Neural progenitor cell (in vitro differentiated cells): ENCODE measurements at places on chromosomes 5 and 9. TPM values are rescaled to one million over a fixed set of nuclear protein-coding genes. Genes with fewer than 3 reads are reported as not detected.

DNA sequence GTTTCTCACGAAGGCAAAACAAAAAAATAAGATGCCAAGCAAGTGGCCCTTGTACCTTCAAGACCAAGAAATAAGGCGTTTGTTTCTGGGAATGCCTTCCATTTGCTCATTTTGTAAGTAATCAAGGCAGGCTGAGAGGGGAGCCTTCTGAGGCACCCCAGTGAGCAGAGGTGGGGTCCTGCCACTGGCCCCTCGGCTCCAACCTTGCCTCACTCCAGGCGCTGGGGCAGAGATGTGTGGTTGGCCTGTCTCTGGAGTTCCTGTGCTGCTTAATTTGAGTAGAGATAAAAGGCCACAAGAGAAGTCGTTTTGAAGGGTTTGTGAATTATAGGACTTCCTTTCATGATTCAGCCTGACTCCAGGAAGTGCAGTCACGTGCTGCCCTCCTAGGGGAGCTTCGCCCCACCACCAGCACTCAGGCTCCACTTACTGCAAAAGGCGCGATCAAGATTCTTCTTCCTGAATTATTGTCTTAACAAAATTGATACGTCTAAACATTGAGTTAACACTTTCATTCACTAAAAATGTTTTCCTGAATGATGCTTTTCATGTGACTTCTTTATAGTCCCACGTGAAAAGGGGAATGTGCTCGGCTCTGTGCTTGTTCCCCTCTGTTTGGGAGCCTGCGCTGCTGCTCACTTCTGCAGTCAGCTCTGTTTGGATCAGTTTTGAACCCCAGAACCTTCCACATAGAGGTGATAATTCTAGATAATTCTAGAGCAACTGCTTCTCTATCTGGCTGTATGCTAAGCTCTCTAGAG, 13.7 kb downstream of the SYK start:
- H3K27me3 ChIP-seq, result peaks cover 68% of the 10 kb centered on the region
- H3K36me3 ChIP-seq, result no peaks in the 10 kb centered on the region
- H3K4me3 ChIP-seq, result no peak overlapping the region
- peaks cover 10% of the 10 kb centered on the region for H3K4me1 ChIP-seq

DNA sequence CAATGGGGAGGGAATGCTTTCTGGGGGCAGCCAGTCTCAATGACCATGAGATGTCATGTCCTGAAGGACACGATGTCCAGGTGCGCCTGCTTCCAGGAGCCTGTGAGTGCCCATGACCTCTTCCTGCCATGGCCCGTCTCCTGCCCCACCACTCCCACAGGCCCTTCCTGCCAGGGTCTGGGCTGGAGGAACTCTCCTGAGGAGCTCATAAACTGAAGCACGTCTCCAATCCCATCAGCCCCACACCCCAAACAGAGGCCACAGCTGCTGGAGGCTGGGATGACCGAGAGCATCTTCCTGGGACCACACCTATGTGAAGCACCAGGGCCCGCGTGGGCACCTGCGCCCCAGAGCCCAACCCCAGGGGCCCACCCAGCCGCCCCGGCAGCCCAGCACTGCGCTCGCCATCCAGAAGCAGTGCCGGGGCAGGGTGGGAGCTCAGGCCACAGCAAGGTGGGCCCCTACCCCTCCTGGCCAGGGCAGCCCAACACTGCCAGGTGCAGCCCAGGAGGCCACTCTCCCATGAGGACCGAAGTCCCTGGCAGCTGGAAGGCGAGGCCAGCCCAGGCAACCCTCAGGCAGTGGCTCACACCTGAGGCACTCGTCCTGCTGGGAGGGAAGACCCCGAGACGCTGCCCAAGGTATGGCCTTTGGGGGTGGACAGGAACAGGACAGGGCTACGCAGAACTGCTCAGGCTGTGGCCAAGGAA, 53.9 kb upstream of the UBAC1 start:
- no peaks in the 10 kb centered on the region for H3K27me3 ChIP-seq
- no peak overlapping the region for H3K27ac ChIP-seq
- H3K36me3 ChIP-seq, result no peaks in the 10 kb centered on the region
- H3K4me3 ChIP-seq, result no peak overlapping the region
- peaks cover 16% of the 10 kb centered on the region for H3K4me1 ChIP-seq
- DNase-seq, result no peak

DNA sequence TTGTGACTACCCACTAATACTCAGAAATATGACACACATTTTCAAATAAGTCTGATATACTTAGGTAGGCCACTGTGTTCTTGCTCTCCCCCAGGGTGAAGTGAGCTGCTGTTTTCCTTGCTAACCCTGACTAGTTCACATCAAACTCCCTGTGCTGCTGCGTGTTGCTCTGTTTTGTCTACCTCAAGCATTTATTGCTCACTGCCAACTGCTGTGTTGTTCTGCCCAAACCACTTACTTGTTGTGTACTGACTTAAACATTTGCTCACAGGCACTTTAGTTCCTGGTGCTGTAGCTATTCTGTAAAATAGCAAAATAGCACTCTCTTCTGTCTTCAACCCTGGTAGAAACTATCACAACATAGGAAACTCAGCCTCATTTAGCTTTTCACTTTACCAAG, 255.7 kb downstream of the HCN1 start:
- no peak for DNase-seq
- H3K27ac ChIP-seq, result no peak overlapping the region

- H3K27me3 ChIP-seq, result no peaks in the 10 kb centered on the region
- no peak overlapping the region for H3K4me3 ChIP-seq
- no peaks in the 10 kb centered on the region for H3K36me3 ChIP-seq
These were observed 35.3 kb upstream of the RNF20 start for GRCh38 chr9:101498323-101498722.

DNA sequence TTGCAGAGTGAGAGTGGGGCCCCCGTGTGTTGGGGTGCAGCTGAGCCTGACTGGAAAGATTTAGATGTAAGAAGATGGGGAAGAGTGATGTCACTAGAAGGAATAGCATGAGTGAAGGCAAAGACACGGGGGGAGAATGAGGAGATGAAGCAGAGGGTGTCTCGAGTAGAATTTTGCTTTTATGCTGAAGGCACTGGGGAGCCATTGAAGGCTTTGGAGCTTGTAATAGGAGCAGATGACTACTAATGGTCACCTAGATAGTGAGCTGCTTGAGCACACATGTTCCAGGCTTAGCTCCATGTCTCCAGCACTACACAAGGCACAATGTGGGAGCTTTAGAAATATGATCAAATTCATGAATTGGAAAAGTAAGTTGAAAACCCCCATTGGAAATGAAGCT, 32.1 kb downstream of the COL15A1 start:
- H3K4me1 ChIP-seq, result peaks cover 33% of the 10 kb centered on the region
- H3K4me3 ChIP-seq, result no peak overlapping the region

- H3K4me1 ChIP-seq, result no peaks in the 10 kb centered on the region
- no peak for DNase-seq
These were observed 366.4 kb downstream of the PSAT1 start for GRCh38 chr9:78663369-78663768.

DNA sequence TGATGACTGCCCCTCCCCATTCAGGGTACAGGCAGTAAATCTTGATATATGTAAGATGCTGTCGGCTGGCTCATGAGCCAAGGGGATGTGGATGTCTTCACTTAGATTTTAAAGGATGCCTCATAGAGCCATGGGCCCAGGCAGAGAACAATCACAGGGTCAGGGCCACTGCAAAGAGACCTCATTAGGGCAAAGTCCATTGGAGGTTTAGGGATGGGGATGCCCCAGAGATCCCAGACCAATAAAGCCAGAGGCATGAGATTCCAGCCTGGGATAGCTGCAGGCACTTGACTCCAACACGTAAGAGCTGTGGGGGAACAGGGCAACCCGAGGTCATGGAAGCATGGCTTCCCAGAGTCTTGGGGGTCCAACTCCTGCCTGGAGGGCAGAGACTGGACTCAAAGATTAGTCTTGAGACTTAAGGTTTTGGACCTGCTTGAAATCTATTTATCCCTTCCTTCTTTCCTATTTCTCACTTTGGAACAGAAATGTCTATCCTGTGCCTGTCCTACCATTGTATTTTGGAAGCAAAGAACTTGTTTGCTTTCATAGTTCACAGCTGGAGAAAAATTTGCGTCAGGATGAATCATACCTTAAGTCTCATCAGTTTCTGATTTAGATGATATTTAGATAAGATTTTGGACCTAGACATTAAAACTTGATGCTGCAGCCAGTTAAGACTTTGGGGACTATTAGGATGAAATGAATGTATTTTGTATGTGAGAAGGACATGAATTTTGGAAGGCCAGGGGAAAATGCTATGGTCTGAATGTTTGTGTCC, 101.3 kb upstream of the ADRA1B start:
- no peak overlapping the region for H3K27ac ChIP-seq
- H3K4me3 ChIP-seq, result no peak overlapping the region
- no peaks in the 10 kb centered on the region for H3K27me3 ChIP-seq

GRCh38 chr5:149271195-149271715, 404 bp upstream of the AFAP1L1 start:
- no peak overlapping the region for H3K27ac ChIP-seq
- H3K27me3 ChIP-seq, result peaks cover 67% of the 10 kb centered on the region
- H3K4me3 ChIP-seq, result peak overlapping the region; percentile 69
- no peaks in the 10 kb centered on the region for H3K36me3 ChIP-seq
- H3K4me1 ChIP-seq, result peaks cover 5% of the 10 kb centered on the region

DNA sequence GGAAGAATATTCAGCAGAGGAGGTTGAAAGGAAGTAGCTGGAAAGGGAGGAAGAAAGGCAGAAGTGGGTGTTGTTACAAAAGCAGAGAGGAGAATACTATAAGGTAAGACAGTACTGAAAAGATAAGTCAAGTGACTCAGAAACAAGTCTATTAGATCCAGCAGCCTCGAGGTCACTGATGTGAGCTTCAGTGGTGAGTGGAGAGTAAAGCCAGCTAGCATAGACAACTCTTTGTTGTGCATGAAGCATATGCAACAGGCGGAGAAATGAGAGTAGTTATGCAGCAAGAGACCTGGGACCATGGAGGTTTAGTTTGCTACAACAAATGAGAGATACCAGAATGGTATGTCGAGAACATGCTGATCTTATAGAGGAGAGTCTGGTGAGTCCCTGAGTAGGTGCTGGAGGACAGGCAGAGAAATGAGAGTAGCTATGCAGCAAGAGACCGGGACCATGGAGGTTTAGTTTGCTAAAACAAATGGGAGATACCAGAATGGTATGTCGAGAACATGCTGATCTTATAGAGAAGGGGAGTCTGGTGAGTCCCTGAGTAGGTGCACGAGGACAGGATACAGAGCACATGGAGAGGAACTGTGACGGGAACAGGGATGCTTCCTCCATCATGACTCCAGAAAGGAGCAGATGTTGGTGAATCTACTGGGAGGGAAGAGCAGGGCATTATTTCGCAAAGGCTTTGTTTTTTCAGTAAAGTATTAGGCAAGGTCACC, 36.0 kb downstream of the EQTN start:
- no peak for DNase-seq
- no peaks in the 10 kb centered on the region for H3K27me3 ChIP-seq
- H3K27ac ChIP-seq, result no peak overlapping the region
- no peaks in the 10 kb centered on the region for H3K4me1 ChIP-seq

SMIM33 gene
- total RNA-seq, result not detected in 2 replicates

TMEM252 gene
- not detected in 2 replicates for total RNA-seq

NR5A1 gene
- total RNA-seq, result 1.0 and 3.3 TPM in 2 replicates
